ENCODE measurements at places on chromosomes 5 and 9.
A peak's percentile ranks its signal among the peaks of the same experiment; 100 is the strongest.

- no peak for DNase-seq
These were observed 159.3 kb upstream of the TLX3 start for GRCh38 chr5:171149772-171150171.

- DNase-seq = no peak
These were observed 276.2 kb upstream of the TNC start for GRCh38 chr9:115393976-115394775.

GRCh38 chr9:83188277-83188676 is 125.3 kb upstream of the RASEF start:
- no peak for DNase-seq

GRCh38 chr9:77016526-77017504 is 2.6 kb upstream of the FOXB2 start:
- DNase-seq = no peak

DNA sequence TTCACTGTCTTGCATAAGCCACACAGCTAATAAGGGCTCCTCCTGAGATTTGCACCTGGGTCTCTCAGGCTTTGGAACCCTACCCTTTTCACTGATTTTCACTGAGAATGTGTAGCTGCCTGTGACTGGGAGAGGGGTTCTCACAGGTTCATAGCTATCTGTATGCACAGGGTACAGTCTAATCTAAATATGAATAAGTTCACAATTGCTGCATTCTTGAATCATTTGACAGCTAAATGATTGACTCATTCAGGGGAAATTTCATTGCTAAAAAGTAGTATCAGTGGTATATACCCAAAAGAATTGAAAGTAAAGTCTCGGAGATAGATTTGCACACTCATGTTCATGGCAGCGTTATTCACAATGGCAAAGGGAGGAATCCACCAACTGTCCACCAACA is 140.7 kb downstream of the BOD1 start:
- DNase-seq = no peak

DNA sequence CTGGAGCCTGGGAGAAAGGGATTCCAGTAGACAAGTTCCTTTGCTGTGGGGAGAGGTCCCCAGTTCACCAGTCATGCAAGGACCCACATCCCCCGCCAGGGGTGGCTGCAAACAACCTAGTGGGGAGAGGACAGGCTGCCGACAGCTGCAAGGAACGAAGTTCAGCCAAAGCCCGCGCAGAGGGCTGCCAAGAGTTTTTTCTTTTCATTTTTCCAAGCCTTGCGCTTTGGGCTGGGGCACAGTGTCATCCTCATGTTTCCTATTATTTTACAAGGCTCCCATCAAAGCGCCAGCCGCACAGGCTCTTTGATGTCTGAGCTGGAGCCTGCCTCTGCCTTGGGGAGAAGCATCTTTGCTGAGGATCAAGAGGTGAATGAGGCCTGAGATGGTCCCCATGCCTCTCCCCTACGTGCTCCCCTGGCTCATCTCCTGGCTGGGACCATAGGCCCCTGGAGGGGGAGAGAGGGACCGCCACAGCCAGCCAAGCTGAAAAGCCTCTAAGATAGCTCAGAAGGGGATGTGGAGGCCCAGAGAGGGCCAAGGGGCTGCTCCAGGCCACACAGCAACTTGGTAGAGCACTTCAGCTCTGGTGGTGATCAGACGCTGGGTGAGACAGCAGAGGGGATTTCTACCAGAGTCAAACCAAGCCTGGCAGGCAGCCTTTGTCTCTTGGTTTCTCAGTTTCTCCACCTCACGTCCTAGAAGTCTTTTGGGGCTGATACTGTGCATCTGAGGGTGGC is 50.4 kb upstream of the SYNPO start:
- no peak for DNase-seq

- no peak for DNase-seq
These were observed 29.1 kb upstream of the MED27 start for GRCh38 chr9:132108728-132109127.

- DNase-seq = no peak
These were observed 23.7 kb downstream of the CWC27 start for GRCh38 chr5:64792469-64792868.

GRCh38 chr9:20640331-20641187 is 18.3 kb upstream of the MLLT3 start:
- DNase-seq = peak; percentile 70

DNA sequence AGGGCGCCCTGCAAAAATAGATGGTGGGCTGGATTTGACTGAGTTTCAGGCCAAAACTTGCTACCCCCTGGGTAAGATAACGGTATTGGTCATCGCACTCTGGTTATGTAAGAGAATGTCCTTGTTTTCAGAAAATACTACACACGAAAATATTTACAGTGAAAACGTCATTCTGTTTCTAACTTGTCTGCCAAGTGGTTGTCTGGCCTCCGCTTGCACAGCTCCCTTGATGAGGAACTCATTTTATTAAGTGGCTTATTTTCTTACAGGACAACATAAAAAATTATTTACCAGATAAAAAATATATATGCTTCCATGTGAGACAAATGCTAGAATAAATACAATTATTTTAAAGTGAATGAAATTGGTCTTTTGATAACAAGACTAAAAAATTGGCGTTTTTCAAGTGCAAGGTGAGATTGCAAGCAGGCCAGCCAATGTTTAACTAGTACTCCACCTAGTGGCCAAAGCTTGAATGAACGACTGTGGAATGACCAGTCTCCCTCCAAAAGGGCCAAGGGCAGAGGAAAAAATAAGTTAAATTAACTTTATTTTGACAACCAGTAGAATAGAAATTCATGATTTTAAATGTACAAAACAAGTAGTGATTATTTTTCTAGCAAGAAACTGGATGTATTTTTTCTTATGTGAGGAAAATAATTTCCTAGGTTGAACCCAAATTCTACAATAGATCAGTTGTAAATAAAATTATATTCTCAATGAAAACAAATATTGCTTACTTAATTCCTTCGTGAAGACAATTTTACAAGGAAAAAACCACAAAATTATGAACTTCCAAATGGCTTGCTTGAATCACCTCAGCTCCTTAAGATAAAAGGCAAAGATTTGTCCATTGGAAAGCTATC is 93.2 kb downstream of the ZFAND5 start:
- peak; percentile 18 for DNase-seq
